ENCODE measurements at places on chromosomes 2 and 18.

- DNase-seq: no peak
These were observed 75.8 kb downstream of the ASAP2 start for GRCh38 chr2:9282128-9283112.

DNA sequence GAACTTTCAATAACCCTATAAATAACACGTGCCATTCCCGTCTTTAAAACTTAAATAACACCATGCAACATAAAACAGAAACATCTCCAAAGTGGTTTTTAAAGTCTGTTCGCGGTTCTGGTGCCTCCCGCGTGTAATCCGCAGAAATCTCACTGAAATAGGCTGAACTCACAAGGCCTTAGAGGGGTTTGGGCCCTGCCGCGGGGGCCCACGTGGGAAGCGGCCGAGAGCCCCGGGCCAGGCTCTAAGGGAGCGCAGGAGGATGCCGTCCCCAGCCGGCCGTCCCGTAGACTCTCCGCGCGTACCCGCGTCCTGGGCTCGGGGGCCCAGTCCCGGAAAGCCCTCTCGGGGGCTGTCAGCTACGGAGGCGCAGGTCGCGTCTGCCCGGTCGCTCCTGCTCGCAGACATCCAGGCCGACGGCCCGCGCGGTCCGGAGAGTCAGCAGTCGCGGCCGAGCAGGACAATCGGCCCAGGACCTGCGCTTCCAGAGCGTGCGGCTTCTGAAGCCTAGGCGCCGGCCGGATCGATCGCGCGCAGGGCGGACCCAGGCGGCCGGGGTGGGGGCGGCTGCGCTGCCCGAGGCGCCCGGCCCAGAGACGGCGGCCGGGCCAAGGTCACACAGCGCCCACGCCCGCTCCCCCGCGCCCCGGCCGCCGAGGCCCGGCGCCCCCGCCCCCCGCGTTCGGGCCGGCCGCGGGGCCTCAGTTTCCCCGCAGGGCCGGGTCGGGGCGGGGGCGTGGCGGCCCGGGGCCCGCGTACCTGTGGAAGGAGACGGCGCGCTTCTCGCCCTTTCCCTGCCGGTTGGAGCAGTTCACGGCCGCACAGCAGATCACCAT, 558 bp downstream of the THAP4 start:
- peak; percentile 25 for DNase-seq

GRCh38 chr18:24402209-24402785, 4.7 kb upstream of the OSBPL1A start:
- DNase-seq: no peak

GRCh38 chr18:70019991-70020390, 72.3 kb upstream of the CD226 start:
- DNase-seq: no peak

DNA sequence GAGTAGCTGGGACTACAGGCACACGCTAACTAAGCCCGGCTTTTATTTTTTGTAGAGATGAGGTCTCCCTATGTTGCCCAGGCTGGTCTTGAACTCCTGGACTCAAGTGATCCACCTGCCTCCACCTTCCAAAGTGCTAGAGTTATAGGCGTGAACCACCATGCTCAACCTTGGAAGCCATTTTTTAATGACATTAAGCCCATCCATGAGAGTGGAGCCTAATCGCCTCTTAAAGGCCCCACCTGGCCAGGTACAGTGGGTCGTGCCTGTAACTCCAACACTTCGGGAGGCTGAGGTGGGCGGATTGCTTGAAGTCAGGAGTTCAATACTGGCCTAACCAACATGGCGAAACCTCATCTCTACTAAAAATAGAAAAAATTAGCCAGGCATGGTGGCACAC, 41.6 kb upstream of the TFCP2L1 start:
- no peak for DNase-seq

DNA sequence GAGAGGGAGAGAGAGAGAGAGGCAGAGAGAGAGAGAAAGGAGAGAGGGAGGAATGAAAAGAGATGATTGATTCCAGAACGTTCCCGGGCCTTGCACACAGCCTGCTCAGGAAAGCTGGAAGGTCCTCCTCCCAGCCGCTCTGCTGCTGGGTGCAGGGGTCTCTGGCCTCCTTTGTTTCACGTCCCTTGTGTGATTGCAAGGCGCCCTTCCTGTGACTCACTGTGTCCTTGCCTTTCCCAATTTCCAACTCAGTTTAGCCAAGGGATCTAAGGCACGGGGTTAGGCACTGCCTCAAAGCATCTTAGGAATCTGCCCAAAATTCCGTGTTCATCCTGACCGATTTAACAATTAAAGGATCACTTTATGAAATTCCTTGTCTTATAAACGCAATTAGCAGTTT, 221.2 kb downstream of the KLHL29 start:
- no peak for DNase-seq

DNA sequence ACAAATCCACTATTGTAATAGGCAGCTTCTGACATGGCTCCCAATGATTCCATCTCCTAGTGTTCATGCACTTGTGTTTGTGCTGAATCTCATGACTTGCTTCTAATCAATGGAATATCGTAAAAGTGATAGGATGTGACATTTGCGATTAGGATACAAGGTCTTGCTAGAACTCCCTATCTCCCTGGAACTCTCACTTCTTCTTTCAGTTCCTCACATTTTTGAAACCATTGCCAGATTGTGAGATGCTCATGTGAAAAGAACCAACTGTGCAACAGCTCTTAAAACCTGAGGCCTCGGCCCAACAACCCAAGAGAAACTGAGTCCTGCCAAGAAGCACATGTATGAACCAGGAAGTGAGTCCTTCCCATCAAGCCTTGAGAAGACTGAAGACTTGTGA, 226.9 kb upstream of the DTNA start:
- no peak for DNase-seq

GRCh38 chr2:135317375-135317774, 213.6 kb downstream of the ZRANB3 start:
- no peak for DNase-seq

GRCh38 chr2:23135481-23136100, 249.4 kb upstream of the KLHL29 start:
- DNase-seq: no peak

DNA sequence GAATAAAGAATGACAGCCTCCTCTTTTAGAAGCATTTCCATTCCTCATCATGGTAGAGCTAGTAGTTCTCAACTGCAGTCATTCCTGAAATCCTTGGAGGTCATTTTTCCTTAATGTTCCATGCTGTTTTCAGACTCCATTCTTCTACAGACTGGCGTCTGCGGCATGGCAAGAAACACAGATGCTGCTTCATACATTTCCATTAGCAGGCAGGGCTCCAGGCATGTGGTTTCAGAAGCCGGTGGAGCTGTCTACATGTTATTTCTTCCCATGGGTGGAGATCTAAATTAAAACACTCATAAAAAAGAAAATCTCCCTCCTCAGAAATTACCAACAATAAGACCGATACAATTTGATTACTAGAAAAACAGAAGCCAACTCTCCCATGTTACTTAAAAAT, 6.0 kb upstream of the DSG3 start:
- no peak for DNase-seq

DNA sequence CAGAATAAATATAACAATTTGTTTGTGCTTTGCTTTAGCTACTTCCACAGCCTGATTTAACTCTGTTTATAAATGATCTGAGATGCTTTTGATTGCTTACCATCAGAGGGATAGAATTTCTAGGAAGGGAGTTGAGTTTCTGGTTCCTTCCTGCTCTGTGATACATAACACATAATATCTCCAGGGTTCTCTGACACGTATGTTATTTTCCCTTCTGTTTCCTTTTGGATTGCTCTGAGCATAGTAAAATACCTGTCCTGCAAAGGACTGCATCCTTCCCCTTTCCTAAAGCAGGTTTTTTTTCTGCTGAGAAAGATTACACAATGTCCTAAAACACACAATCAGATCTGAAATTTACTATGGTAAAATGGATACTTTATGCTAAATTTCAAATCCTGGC, 76.1 kb downstream of the CABYR start:
- DNase-seq: no peak

GRCh38 chr18:6255116-6255705, 159.5 kb downstream of the L3MBTL4 start:
- DNase-seq: peak; percentile 5

- DNase-seq: no peak
These were observed 9.4 kb upstream of the SOCS6 start for GRCh38 chr18:70279470-70279869.

- DNase-seq: no peak
These were observed 22.5 kb upstream of the CDKL4 start for GRCh38 chr2:39266139-39266805.

GRCh38 chr18:3059272-3059671, 46.3 kb upstream of the LPIN2 start:
- no peak for DNase-seq

GRCh38 chr18:22983175-22983574, 50.0 kb downstream of the RBBP8 start:
- peak; percentile 45 for DNase-seq

GRCh38 chr2:117359266-117359914, 455.1 kb upstream of the DDX18 start:
- no peak for DNase-seq

- DNase-seq: no peak
These were observed 47.9 kb upstream of the AKAIN1 start for GRCh38 chr18:5244941-5245340.

DNA sequence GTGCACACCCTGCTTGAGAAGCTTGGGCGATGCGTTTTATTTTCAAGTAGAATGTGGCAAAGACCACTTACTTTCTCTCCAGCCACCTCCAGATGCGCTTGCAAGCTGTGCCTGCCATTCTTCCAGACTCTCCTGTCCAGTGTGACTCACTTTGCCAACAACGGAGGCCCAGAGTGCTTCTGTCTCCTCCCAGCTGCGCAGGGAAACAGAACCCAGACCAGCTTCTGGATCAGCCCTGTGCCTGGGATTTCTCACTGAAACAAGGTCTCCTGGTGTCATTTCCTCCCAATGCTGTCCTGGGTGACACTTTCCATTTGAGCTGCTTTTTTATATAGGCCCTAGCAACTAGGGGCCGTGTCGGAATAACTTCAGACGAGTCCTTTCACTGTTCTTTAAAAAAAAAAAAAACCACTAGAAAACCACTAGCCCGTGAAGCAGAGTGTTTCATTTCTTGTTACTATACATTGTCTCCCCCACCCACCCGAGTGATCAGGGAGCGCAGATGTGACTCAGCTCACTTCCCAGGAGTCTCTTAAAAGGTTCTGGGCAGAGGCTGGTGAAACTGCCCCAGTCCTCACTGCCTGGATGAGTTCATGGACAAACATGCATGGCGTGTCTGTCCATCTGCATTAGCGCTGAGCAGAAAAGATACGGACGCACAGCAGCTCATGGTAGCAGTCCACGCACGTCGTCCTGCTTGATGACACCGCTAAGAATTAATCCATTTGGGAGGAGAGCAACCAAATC, 25.3 kb upstream of the RPL31 start:
- DNase-seq: no peak

GRCh38 chr2:95122197-95122551, 566 bp upstream of the MRPS5 start:
- no peak for DNase-seq

DNA sequence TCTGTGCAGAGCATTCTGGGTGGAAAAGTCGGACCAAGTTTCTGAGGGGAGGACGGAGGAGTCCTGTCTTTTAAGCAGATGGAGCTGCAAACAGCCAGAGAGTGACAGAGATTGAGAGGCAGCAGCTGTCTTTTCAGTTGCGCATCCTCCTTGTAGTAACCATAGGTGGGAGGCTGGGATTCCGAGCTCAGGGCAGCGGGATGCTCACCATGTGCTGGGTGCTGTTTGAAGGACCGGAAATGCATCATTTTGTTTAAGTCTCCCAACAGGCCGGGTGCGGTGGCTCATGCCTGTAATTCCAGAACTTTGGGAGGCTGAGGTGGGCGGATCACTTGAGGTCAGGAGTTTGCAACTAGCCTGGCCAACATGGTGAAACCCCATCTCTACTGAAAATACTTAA, 93.4 kb downstream of the AGAP1 start:
- no peak for DNase-seq

GRCh38 chr2:27236626-27237025, 19.5 kb downstream of the CAD start:
- DNase-seq: no peak

- no peak for DNase-seq
These were observed 466.9 kb upstream of the HNRNPA3 start for GRCh38 chr2:176745543-176746200.

- no peak for DNase-seq
These were observed 394.2 kb upstream of the ZEB2 start for GRCh38 chr2:144914113-144914512.

DNA sequence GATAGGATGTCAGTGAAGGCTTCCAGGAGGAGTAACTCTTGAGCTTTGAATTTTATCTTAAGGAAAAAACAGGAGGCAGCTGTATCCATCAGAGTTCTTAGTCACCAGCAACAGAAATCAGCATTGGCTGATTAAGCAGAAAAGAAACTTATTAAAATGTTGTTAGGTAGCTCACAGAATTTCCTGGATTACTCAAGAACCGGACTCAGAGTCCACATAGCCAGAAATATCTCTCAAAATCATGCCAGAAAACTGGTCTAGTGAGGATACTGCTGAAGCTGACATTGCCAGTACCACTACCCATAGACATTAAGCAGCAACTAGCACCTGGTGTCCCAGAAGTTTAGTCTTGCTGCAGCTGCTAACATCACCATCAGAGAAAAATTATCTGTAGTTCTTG, 10.1 kb upstream of the AFTPH start:
- no peak for DNase-seq

GRCh38 chr2:148720501-148721001, 76.0 kb downstream of the EPC2 start:
- DNase-seq: no peak

DNA sequence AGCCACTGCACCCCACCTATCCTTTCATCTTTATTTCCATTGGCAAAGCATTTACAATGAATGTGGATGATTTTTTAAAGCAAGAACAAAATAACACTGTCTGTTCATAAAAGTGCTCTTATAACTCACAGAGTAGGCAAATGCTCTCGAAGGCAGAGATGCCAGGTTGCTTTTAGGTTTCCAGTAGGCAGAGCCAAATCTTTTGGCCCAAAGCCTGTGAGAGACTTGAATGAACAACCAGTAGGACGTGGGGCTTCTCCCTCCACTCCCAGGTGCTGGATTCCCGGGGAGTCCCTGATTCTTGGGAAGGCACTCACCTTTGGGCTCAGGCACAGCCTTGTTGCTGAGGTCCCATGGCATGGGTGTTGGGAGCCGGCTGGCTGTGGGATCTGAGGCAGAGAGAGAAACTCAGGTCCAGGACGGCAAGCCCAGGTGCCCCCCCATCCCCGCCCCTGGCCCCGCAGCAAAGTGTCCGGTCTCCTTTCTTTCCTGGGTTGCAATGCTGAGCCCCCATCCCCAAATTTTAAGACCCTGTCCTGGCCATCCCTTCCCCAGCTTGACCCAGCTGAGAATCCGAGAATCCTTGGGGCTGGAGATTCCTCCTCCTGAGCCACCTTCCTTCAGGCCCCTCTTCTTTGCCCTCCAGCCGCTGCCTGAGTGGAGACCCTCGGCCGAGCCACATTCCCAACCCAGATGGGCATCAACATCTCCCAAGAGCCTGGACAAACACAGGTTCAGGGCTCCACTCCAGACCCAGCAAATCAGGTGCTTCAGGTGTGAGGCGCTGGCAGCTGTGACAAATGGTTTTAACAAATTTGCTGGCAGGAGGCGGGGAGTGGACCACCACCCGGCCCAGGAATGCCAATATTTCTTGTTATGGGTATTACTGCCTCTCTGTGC, 5.8 kb downstream of the NEURL3 start:
- DNase-seq: no peak

Data from kidney capillary endothelial cell (primary cell).